Activated T-cell treated with anti-CD3 and anti-CD28 coated beads, Interleukin-2, amount 50 U/mL, for 72 hours (primary cell): ENCODE measurements at places on chromosomes 4 and X. TPM values are rescaled to one million over a fixed set of nuclear protein-coding genes. Genes with fewer than 3 reads are reported as not detected.

DNA sequence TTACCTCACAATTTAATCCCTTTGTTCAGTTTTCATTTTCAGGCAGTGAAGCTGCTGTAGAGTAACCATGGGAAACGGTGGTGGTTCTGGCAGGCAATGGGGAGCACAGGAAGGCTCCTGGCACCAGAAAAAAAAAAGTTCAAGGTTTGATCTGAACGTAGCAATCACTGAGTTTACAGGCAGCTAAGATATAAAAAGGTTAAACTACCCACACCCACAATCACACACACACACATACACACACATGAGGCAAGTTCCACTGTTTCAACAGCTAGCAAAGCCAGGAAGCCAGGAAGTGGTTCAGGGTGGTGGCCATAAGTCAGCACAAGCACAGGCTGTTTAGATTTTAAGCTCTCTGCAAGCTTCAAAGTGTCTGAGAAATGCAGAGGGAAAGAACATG, at the start of gene SULT1B1:
SULT1B1 (minus strand) TSS at position 166 of the 400 bp plus-strand sequence. CDS start 5,403 bp downstream, outside the sequence.
- peak; percentile 52 for DNase-seq
- H3K4me1 ChIP-seq = peaks cover 59% of the 10 kb centered on the region
- H3K27ac ChIP-seq = peak within 1 kb of the TSS; percentile 97
- no peaks in the 10 kb centered on the region for H3K36me3 ChIP-seq
- H3K27me3 ChIP-seq = no peaks in the 10 kb centered on the region

VBP1 gene
- 61.6 TPM for total RNA-seq

- peak overlapping the region; percentile 60 for H3K4me3 ChIP-seq
- no peaks in the 10 kb centered on the region for H3K27me3 ChIP-seq
- H3K36me3 ChIP-seq = peaks cover 15% of the 10 kb centered on the region
- DNase-seq = no peak
These were observed 11.7 kb downstream of the OTUD5 start for GRCh38 chrX:48945517-48946348.

DNA sequence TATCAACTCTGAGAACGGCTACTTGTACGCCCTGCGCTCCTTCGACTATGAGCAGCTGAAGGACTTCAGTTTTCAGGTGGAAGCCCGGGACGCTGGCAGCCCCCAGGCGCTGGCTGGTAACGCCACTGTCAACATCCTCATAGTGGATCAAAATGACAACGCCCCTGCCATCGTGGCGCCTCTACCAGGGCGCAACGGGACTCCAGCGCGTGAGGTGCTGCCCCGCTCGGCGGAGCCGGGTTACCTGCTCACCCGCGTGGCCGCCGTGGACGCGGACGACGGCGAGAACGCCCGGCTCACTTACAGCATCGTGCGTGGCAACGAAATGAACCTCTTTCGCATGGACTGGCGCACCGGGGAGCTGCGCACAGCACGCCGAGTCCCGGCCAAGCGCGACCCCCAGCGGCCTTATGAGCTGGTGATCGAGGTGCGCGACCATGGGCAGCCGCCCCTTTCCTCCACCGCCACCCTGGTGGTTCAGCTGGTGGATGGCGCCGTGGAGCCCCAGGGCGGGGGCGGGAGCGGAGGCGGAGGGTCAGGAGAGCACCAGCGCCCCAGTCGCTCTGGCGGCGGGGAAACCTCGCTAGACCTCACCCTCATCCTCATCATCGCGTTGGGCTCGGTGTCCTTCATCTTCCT, 2.7 kb downstream of the PCDH10 start:
- peaks cover 28% of the 10 kb centered on the region for H3K4me1 ChIP-seq
- H3K27ac ChIP-seq = no peak overlapping the region
- H3K4me3 ChIP-seq = peak overlapping the region; percentile 34
- no peak for DNase-seq
- H3K36me3 ChIP-seq = peaks cover 5% of the 10 kb centered on the region

DNA sequence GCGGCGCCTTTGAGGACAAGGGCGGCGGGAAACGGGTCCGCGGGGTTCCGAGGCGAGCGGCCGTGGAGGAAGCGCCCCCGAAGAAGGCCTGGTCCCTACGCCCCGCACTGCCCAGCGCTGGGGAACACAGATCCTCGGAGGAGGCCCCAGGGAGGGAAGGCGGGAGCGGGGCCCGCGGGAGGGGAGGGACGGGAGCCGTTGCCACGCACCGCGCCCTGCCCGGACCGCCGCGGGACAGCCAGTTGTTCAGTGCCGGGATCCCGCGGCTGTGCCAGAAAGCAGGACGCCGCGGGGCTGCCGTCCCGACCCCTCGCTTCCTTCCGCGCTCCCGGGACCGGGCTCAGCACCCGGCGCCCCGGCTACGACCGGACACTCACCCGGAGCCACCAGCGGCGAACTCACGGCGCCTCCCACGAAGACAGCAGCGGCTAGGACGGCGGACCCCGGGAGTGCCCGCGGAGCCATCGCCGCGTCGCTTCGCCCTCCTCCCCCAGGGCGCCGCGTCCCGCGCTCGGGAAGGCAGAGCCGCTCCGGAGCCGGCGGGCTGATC, 278 bp downstream of the RELL1 start:
- H3K4me1 ChIP-seq = peaks cover 38% of the 10 kb centered on the region
- H3K27me3 ChIP-seq = no peaks in the 10 kb centered on the region
- peak; percentile 61 for DNase-seq
- peak overlapping the region; percentile 99 for H3K4me3 ChIP-seq

TBC1D14 gene
- 26.5 TPM for total RNA-seq

- no peak overlapping the region for H3K27ac ChIP-seq
- no peaks in the 10 kb centered on the region for H3K4me1 ChIP-seq
- DNase-seq = no peak
- H3K4me3 ChIP-seq = no peak overlapping the region
- H3K36me3 ChIP-seq = no peaks in the 10 kb centered on the region
- peaks cover 14% of the 10 kb centered on the region for H3K27me3 ChIP-seq
These were observed 50.3 kb upstream of the HHIP start for GRCh38 chr4:144595681-144596080.

DNA sequence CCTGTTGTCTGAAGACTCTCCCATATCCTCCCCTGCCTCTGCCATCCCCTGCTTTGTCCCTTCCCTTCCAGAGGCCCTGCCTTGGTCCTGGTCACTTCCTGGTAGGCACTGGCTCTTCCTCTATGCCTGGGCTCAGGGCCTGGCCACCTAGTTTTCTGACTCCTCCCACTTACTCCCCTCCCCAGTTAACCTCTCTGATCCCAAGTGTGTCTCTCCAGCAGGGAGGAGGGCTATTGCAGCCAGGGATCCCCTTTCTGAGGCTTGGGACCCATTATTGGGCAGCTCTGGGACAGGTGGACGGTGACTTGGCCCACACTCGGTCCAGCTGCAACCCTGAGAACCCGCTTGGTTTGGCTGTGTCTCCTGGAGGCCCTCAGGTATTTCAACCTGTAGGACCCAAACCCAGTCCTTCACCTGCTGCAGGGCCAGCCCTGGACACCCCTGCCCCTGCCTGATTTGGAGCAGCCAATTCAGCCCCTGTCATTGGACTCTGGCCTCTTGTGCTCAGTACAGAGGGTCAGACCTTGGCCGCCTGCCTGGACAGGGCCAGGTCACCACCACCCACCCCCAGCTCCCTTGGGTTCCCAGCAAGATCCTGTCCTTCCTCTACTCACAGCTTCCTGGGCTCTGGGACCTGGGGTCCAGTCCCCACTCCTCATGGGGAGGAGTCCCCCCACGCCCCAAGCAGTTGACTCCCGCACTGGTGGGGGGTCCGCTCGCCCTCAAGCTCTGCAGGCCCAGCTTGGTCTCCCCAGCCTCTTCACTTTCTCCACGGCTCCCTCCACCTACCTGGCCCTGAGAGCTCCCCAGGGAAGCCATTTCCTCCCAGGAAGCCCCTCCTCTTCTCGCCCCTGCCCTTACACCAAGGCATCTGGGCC, 1.1 kb upstream of the SH3BP2 start:
- H3K27me3 ChIP-seq = no peaks in the 10 kb centered on the region
- H3K27ac ChIP-seq = no peak overlapping the region
- DNase-seq = no peak
- H3K36me3 ChIP-seq = no peaks in the 10 kb centered on the region
- no peak overlapping the region for H3K4me3 ChIP-seq

G3BP2 gene
- total RNA-seq = 212 TPM

GRCh38 chr4:85676050-85676425, 201.1 kb downstream of the ARHGAP24 start:
- no peak overlapping the region for H3K4me3 ChIP-seq
- H3K27ac ChIP-seq = no peak overlapping the region
- H3K4me1 ChIP-seq = no peaks in the 10 kb centered on the region
- H3K27me3 ChIP-seq = no peaks in the 10 kb centered on the region
- DNase-seq = no peak

GRCh38 chrX:6986915-6987314, 160.6 kb upstream of the STS start:
- no peaks in the 10 kb centered on the region for H3K36me3 ChIP-seq
- no peak for DNase-seq
- H3K4me1 ChIP-seq = no peaks in the 10 kb centered on the region
- no peaks in the 10 kb centered on the region for H3K27me3 ChIP-seq
- H3K27ac ChIP-seq = no peak overlapping the region
- no peak overlapping the region for H3K4me3 ChIP-seq

TBX22 gene
- not detected for total RNA-seq

IL9R gene
- total RNA-seq = 9.8 TPM

DNA sequence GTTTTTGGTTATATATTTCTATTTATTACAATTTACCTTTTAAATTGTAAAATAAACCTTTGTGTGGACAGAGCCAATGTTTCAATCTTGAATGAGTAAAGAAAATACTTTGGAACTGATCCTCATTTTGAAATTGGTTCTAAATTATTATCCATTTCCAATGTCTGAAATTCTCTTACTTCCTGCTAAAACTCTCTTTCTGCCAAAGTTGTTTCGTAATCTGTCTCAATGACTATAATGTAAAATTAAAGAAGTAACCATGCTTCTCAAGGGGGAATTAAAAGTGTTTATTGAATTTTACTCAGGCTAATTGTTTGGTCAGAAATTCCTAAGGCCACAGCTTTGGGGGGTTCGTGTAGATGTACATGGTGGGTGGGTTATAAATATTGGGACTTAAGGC, 34.8 kb downstream of the YIPF6 start:
- peaks cover 15% of the 10 kb centered on the region for H3K27me3 ChIP-seq
- no peak for DNase-seq
- H3K27ac ChIP-seq = no peak overlapping the region
- peaks cover 8% of the 10 kb centered on the region for H3K4me1 ChIP-seq

GRCh38 chr4:98539741-98540140, 118.7 kb downstream of the TSPAN5 start:
- peaks cover 2% of the 10 kb centered on the region for H3K36me3 ChIP-seq
- peaks cover 17% of the 10 kb centered on the region for H3K4me1 ChIP-seq
- no peak for DNase-seq
- no peaks in the 10 kb centered on the region for H3K27me3 ChIP-seq
- no peak overlapping the region for H3K27ac ChIP-seq
- no peak overlapping the region for H3K4me3 ChIP-seq

- peaks cover 51% of the 10 kb centered on the region for H3K27me3 ChIP-seq
- no peak overlapping the region for H3K4me3 ChIP-seq
- no peaks in the 10 kb centered on the region for H3K36me3 ChIP-seq
- H3K27ac ChIP-seq = no peak overlapping the region
These were observed 137.0 kb upstream of the MED14 start for GRCh38 chrX:40872351-40872750.

- H3K4me1 ChIP-seq = no peaks in the 10 kb centered on the region
- H3K4me3 ChIP-seq = no peak overlapping the region
- no peaks in the 10 kb centered on the region for H3K27me3 ChIP-seq
- DNase-seq = no peak
These were observed 79.9 kb downstream of the SLC7A11 start for GRCh38 chr4:138162259-138162658.

DNA sequence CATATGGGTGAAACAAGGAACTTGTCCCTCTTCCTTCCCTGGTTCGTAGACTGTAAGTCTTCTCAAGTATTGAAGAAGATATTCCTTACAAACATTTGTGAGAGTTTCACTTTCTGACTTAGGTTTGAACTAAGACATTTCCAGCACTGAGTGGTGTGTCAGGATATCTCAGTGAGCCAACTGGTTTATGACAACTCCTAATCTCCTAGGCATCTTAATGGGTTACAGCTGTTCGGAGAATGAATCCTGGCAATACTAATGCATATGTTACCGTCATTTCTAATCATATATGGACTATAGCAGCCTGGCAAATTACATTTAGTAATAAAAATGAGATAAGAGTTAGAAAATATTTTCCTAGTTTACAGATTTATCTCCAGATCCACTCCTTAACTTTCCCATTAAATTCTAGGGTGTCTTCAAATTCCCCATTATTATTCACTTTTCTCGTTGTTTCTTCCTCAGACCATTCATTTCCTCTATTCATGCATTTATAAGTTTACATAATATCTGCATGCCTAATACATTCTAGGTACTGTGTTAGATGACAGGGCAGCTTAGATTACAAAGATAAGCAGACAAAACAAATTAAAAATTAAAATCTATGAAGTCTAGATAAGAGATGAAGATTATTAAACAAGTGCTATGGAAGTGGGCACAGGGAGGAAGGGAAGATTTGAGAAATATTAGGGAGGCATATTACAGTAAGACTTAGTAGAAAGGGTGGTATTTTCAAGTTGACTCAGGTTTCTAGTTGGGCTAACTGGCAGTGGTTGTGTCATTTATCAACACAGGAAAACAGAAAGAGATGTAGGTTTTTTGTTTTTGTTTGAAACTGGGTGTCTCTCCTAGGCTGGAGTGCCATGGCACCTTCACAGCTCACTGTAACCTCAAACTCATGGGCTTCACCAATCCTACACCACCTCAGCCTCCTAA, 173.9 kb downstream of the WDFY3 start:
- H3K27ac ChIP-seq = no peak overlapping the region
- no peak overlapping the region for H3K4me3 ChIP-seq
- DNase-seq = no peak
- no peaks in the 10 kb centered on the region for H3K4me1 ChIP-seq
- H3K27me3 ChIP-seq = no peaks in the 10 kb centered on the region

DNA sequence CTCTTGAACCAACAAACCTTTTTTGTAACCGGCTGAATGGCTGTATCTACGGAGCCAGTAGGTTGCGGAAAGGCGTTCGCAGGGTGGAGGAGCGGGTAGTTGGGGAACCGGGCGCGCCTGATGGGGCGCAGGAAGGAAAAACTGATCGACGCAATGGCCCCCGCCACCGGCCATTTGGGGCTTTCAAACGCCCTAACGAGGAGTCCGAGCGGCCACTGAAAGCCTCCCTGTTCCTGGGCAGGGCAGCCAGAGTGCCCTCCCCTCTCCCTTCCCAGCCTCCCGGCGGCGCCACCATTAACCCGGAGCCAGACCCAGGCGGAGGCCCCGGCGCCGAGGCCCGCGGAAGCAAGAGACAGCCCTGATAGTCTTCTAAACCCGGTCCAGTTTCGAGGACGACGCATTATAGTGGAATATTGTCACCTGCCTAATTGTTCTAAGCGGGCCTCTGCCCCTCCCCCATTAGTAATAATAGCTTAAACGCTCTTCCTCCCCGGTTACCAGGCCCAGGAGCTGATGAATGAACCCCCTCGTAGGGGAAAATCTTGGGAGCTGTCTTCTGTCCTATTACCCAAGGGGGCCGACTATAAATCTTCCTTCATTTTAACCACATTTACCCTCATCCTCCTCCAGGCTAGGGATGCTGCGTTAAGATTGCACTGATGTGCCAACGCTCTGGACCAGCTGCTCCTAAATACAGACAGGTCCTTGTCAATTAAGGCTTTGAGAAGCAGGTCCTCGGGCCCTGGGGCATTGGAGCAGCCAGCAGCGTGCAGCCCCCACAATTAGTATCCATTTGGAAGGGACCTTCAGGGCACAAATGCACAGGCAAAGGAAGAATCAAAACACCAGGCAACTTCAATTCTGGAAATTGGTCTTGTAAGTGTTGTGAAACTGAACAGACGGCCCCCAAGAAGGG, 61.6 kb upstream of the TMEM33 start:
- peaks cover 6% of the 10 kb centered on the region for H3K4me1 ChIP-seq
- peak overlapping the region; percentile 37 for H3K4me3 ChIP-seq
- H3K27ac ChIP-seq = no peak overlapping the region
- no peaks in the 10 kb centered on the region for H3K36me3 ChIP-seq
- H3K27me3 ChIP-seq = peaks cover 95% of the 10 kb centered on the region

GRCh38 chrX:40816906-40817305, 81.6 kb upstream of the MED14 start:
- H3K4me3 ChIP-seq = no peak overlapping the region
- H3K27me3 ChIP-seq = peaks cover 32% of the 10 kb centered on the region
- DNase-seq = no peak
- peaks cover 3% of the 10 kb centered on the region for H3K36me3 ChIP-seq
- H3K4me1 ChIP-seq = no peaks in the 10 kb centered on the region

AKAP4 gene
- total RNA-seq = not detected
